ENCODE measurements at places on chromosomes 7 and 10. TPM values are rescaled to one million over a fixed set of nuclear protein-coding genes. Genes with fewer than 3 reads are reported as not detected.

The BCL7B gene
- polyA plus RNA-seq = 78.1 TPM

The CXCL12 gene
- polyA plus RNA-seq = 0.35 TPM

The IL15RA gene
- polyA plus RNA-seq = 25.1 TPM

The EMX2 gene
- polyA plus RNA-seq = not detected

The PPP1R3A gene
- not detected for polyA plus RNA-seq

The ITGB8 gene
- polyA plus RNA-seq = 3.4 TPM

The EIF3A gene
- 11.7 TPM for polyA plus RNA-seq

The AGAP5 gene
- 4.9 TPM for polyA plus RNA-seq

The CFAP58 gene
- 0.03 TPM for polyA plus RNA-seq

The TUBB8 gene
- 0.18 TPM for polyA plus RNA-seq

The RAB18 gene
- 14.6 TPM for polyA plus RNA-seq

The MKI67 gene
- polyA plus RNA-seq = 12.8 TPM

The HOXA13 gene
- polyA plus RNA-seq = not detected

The ELFN1 gene
- 0.46 TPM for polyA plus RNA-seq

The NPS gene
- polyA plus RNA-seq = not detected

The PHTF2 gene
- 8.4 TPM for polyA plus RNA-seq

The MALRD1 gene
- not detected for polyA plus RNA-seq

The TES gene
- 35.3 TPM for polyA plus RNA-seq

The FOXP2 gene
- polyA plus RNA-seq = 0.25 TPM

The MACC1 gene
- polyA plus RNA-seq = not detected

The PAX2 gene
- not detected for polyA plus RNA-seq

The FZD1 gene
- 2.4 TPM for polyA plus RNA-seq

The BNIP3 gene
- polyA plus RNA-seq = 53.3 TPM

The SOSTDC1 gene
- not detected for polyA plus RNA-seq

The ITPRID1 gene
- polyA plus RNA-seq = not detected

The PLPP4 gene
- 33.0 TPM for polyA plus RNA-seq

The ABCF2 gene
- polyA plus RNA-seq = 43.0 TPM

The CHST15 gene
- 23.1 TPM for polyA plus RNA-seq

The EPO gene
- polyA plus RNA-seq = not detected

The AZGP1 gene
- not detected for polyA plus RNA-seq

The NKX2-3 gene
- not detected for polyA plus RNA-seq

The PARP12 gene
- polyA plus RNA-seq = 89.1 TPM

The MRM2 gene
- 8.2 TPM for polyA plus RNA-seq

The PLEKHS1 gene
- not detected for polyA plus RNA-seq

The WNT2 gene
- not detected for polyA plus RNA-seq

The CUL2 gene
- 8.6 TPM for polyA plus RNA-seq

Data from endothelial cell of umbilical vein (primary cell).